ENCODE measurements at places on chromosomes 2 and 18.

GRCh38 chr2:136051001-136051724, 65.7 kb upstream of the DARS1 start:
- no peak for DNase-seq

DNA sequence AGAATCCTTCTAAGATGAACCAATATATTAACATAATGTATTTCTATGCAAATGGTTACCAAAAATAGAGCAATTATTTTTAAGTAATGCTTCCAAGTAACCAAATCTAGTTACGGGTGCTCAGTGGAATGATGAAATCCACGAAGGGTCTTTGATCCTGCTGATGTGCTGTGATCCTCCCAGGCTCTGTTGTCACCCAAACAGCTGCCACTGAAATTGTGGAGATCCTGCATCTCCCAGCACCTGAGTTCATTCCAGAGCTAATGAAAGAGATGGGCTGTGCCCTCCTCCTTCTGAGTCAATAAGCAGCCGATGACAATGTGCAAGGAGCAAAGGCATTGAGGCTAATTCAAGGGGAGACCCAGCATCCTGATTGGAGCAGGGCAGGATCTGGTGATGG, 362.4 kb upstream of the SOX11 start:
- no peak for DNase-seq

DNA sequence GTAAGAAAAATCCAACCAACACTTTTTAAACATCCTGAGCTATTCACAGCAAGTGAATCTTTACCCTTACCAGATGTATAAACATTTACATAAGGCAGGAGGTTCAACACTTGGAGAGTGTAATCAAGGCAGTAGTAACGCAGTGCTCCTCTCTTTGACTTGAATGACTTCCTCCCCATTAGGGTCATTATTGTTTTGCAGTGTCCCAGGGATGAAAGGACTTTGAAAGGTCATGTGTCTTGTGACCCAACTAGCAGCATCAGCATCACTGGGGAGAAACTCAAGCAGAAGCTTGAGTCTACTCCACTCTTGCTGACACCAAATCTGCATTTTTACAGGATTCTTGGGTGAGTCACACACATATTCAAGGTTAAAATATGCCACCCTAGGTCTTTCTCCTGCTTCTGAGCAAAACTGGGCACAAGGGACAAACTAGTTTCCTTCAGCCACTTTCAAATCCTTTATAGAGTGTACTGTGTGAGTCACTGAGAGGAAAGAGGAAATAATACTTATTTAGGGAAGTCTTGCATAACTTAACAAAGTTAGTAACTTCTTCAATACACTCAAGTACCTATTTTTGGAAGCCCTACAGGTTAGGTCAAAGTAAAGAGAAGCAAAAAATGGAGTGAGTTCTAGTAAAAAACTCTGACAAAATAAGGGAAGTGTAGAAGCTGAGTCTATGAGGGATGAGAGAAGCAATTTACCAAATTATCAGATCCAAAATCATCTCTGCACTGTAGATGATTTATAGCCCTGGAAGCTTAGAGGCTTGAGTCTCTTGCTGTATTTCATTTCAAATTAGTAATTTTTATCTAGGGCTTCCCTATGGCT, 51.0 kb upstream of the EML4 start:
- no peak for DNase-seq

DNA sequence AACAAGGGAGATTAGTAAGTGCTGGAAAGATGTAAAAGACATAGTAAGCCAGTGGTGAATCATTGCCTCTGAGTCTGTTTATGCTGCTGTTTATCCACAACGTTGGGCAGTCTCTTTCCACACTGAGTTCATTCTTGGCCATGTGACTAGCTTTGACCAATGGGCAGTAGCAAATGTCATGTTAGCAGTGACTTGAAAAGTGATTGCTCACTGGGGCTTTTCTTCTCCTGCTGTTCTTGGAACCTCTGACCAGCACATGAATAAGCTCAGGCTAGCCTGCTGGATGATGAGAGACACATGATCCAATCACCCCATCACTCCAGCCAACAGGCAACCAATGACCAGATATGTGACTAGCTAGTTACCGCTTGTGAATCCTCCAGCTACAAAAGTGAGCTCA, 360.4 kb downstream of the SLC4A3 start:
- no peak for DNase-seq

DNA sequence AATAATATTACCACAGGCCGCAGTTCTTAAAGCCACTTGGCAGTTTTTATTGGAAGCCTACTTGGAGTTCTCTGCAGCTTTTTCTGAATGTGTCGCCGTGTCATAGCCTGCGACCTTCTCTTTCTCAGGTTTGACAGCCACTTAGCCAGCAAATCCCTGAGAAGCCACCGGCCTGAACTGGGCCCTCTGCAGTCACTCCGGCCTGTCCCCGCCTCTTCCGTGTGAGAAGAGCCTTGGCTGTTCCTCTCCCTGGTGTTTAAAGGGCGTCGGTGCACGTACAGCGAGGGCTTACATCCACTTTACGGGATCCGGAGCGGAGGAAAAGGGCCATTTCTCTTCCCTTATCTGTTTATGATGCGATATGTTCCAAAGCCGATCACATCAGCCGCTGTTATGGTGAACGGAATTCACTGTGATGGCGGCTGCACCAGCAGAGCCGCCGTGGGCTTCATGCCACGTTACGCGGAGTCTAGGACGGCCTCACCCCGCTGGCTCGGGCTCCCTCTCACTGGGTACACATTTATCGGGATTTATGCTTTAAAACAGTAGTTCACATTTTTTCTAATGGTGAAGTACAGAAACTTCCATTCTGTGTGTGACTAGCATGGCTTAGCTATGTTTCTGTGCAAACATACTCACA, 66.8 kb downstream of the GBX2 start:
- DNase-seq, result no peak
